ENCODE measurements at places on chromosomes 3 and 15.

DNA sequence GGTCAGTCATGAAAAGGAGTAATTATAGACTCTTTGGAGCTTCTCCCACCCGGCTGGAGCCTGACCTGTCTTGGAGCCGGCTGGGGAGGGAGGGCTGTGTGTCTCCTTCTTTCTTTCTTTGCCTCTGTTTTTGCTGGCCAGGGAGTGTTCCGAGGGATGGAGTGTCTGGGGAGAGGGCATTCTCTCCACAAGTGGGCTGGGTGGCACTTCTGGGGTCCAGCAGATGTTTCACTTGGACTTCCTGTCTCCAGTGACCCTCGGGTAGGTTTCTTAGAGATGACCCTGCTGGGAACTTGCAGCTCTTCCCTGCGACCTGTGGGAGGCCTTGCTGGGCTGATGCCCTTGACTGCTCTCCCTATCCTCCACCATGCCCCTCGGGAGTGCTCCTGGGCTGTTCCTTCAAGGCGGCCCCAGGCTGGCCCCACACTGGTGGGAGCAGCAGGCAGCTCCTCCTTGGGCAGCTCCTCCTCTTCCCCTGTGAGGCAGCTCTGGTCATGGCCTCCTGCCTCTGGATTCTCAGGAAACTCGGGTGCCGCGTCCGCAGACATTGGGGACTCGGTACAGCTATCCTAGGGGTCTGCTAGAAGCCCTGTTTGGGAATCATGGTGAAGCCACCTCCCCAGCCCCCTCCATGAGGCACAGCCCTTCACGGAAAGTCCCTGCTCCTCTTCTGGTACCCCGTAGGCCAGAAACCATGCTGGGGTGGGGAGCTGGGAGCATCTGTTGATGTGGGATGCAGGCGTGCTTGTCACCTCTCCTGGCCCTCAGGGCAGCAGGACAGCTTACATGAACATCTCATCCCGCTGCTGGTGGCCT lies 44.9 kb downstream of the APBA2 start:
- DNase-seq, result no peak

GRCh38 chr3:46575577-46576222 lies 9.6 kb upstream of the LRRC2 start:
- DNase-seq, result no peak

- peak; percentile 14 for DNase-seq
Measured at GRCh38 chr15:51647128-51647562, 24.6 kb upstream of the DMXL2 start.

DNA sequence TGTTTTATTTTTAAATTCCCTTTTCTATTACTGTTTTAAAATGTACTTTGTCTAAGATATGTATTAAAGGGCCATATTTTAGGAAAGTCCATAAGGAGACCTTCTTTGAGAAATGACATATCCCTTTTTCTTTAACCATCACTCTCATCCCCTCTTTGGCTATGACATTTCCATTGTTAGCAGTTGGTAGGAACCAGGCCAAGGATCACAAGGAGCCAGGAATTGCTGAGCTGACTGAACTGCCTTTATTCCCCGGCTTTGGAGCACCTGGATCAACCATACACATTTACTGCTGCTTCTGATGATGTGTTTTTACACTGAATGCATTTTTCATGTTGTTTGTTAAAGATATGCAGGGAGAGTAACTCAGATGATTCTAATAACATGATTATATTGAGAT lies 79.7 kb downstream of the HHLA2 start:
- no peak for DNase-seq

DNA sequence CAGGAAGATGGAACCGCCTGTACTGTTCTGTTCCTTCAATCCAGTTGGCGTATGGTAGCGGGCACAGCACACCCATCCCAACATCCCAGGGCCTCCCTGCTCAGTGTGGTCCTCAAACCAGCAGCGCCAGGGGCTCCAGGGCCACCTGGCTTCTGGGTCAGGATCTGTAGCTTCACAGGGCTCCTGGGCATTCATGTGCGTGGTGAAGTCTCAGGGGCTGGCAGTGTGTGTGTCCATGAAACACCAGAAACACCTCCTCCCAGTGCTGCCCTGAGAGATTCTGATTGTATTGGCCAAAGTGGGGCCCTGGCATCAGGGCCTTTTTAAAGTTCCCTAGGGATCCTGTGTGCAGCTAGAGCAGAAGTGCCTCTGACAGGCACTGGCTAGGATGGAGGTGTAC lies 42.1 kb downstream of the ABTB1 start:
- no peak for DNase-seq

GRCh38 chr3:189466004-189466403 lies 165.2 kb upstream of the TP63 start:
- DNase-seq, result no peak

DNA sequence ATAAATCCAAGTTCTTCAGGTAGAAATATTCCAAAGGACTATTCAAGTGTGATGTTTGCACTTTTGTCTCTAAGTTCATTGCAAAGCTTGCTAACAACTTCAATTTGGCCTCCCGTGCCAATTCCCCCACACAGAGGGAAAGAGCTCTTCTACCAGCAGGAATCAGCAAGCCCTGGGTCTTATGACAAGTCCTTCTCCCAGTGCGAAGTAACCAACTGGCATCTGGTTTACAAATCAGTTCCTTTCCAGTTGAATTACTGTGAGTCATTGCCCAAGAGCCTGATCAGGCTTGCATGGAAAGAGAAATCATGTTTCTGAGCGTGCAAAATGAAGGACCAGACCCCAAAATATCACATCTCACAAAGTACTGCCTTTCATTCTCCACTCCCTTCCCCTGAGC lies 62.7 kb upstream of the SLCO3A1 start:
- DNase-seq, result no peak

DNA sequence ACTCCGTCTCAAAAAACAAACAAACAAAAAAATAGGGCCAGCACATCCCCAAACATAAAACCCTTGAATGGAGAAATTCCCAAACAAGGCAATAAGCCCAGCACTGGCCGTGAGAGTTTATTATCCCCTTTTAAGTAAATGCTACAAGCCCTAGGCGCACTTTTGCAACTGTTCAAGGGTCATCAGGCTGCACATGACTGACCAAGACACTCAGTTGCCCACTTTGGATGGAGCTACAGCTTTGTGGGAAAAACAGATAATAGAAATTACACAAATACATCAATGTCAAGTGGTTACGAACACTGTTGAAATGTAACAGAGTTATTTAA lies 33.7 kb upstream of the ZNF445 start:
- no peak for DNase-seq

DNA sequence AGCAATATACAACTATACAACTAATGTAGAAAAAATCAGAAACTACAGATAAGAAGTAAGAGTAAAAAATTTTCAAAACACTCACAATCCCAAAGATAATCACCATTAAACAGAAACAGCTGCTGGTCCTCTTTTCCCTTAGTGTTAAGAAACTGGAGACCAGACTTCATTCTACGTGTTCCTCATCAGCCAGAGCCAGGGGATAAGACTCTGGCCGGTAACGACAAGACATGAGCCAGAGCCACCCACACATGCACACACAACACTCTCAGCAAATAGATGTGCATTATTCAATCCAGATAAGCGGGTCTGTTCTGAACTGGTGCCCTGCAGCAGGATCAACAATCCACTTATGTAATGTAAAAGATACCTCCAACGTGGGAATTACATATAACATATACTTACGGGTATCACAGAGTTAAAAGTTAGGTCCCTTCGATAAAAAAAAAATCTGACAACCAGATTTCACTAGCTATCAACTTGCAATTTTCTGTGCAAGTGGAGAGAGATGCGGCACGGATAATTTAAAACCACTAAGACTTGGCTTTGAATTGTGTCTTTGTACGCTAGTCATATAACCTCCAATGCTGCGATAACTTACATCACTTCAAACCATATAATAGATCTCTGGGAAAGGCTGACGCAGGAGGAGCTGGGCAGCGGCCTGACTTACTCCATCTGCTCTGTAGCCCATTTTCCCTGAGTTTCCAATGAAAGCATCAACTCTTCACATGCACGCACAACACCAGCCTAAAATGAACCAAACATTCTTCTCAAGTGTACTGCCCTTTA lies 17.8 kb downstream of the PRICKLE2 start:
- no peak for DNase-seq

DNA sequence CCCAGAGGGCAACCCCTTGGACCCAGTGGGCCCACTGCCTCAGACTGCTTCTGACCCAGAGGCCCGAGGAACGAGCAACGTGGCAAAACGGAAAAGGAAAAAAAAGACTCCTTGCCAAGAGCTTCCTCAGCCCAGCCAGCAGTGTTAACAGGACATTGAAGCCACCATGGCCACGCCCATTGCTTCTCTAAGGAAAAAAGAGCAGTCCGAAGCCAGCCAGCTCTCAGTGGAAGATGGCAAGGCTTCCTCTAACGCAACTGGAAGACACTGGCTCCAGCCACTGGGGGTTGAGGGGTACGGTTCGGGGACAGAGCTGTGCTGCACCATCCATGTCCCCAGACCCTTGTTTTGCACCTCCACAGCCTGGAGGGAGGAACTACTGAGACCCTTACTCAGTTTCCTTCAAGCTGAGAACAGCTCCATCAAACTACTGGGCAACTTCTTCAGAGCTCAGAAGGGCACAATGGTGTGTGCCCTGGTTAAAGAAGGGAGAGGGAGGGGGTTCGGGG lies 10.7 kb downstream of the BMF start:
- peak; percentile 8 for DNase-seq

- DNase-seq, result no peak
Measured at GRCh38 chr15:43251185-43251870, 15.4 kb downstream of the TGM5 start.

GRCh38 chr3:27532426-27533260 lies 48.5 kb upstream of the SLC4A7 start:
- no peak for DNase-seq

DNA sequence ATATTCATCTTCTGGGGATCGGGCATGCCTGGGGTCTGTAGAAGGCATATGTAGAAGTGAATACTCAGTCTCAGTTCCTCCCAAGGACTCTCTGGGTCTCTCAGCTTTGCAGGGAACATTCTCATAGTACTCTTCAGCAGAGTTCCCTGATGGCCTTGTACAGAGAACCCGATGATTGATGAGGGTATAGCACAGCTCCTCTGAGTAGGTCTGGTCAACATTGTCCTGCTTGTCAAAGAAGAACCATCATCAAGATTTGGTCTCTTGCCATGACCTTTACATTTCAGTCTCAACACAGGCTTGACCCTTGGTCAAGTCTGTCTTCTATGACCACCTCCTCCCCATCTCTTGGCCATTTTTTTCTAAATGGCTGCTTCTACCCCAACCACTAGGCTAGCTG lies 9.5 kb downstream of the GCSAM start:
- no peak for DNase-seq

DNA sequence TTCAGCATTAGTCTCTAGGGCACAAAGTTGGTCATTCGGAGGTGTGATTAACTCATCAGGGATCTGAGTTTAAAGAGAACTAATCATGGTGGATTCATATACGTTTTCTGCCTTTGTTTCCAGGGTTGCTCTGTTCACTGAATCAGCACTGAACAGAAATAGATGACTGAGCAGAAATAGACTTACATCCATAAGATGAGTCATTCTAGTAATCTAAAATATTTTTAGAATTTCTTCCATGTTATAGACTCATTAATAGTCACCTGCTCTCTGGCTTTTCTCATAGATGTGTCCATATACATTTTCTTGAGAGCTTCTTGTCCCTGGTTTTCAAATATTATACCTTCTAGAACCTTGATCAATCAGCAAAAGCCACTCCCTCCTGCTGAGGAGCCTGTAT lies 837.6 kb upstream of the DPPA4 start:
- DNase-seq, result no peak
